Small intestine (tissue), 16 donors: ENCODE measurements at places on chromosomes 7 and 10.

DNA sequence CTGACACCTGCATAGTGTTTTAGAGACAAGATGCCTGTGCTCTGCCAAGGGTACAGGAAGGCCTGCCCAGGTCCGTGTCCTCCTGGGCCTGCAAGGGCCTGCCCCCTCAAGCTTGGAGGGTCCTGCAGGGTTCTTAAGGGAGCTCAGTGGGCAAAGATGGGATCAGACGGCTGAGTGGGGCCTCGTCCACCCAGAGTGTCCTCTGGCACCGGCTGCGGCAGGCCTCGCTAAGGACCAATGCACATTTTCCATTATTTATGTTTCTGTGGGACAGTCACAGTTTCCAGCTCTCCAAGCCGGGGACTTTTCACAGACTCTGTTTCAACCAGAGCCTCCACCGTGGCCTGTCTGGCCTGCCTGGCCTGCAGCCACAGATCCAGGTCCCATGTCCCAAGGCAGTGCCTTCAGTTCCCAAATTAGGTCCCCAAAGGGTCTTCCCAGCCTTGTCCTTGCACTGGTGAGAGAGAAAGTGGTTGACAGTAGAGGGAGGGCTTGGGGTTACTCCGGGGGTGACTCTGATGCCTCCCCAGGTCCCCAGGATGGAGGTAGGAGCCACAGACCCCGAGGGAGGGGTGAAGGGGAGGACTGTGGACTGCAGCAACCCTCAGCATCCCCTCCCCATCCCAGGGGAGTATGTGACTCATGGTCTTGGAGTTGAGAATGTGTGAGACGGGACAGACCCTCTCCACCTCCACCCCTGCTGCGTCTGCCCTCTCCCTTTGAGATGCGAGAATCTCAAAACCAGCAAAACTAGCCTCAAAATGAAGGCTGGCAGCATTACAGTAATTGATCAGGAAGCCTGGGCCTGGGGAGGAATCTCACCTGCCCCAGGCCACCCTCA, 14.8 kb downstream of the MYL10 start:
- no peak for DNase-seq

DNA sequence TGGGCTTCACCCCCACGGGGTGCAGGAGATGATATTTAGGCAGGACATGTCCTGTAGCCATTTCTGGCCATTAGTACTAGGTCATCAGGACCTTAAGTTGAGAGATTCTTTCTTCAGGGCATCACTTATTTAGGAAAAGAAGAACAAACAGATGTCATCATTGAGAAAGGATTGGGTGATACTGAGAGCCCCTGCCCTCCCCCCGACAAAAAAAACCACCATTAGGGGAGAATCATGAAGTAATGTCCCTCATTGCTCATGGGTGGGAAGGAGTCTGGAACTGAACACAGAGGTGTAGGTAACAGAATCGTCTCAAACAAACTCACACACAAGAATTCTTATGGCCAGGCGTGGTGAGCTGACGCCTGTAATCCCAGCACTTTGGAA, 6.4 kb upstream of the ORAI2 start:
- no peak for DNase-seq

- DNase-seq, result no peak
Observed at GRCh38 chr7:148058753-148059152, 531.8 kb upstream of the C7orf33 start.

DNA sequence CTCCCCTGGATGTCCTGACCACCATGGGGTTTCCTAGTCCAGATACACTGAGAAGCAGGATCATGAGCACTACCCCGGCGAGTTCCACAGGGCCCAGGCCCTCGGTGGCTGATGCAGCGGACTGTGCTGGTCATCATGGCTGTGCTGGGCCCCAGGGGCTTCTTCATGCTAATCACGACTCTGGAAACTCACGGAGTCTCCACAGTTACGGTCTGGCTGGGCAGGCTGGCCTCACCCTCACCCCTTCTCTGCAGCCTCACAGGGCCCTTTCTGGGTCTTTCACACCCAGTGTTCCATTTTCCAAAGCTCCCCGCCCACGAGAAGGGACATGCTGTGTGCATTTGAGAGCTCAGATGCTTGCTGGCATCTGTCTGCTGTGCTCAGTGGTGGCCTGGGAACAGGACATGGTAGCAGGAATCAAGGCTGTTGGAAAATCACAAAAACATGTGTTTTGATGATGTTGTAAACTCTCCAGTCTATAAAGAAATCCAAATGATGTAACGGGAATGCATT, 119.0 kb downstream of the PTPN20 start:
- no peak for DNase-seq

- DNase-seq, result peak; percentile 63
Observed at GRCh38 chr7:42876182-42877068, 35.4 kb downstream of the C7orf25 start.

DNA sequence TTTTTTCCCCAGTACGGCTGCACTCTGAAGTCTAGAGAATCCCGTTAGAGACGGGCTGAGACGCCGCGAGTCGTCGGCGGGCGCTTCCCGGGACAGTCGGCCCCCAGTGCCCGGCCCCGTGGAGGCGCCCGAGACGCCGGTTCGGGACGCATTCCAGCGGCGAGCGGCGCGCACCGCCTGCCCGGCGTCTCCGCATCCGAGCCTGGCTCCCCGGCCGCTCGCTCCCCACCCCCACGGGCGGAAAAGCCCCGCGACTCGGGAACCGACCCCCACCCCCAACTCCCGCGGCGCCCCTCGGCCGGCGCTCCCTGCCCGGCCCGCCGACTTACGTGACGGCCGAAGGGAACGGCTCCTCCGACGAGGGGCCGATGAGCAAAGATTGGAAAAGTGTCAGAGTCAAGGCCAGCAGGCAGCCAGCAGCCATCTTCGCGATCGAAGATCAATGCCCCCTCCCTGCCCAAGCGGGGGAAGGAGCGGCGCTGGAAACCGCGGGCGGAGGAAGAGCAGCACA, 486 bp downstream of the CACNA2D1 start:
- peak; percentile 36 for DNase-seq

DNA sequence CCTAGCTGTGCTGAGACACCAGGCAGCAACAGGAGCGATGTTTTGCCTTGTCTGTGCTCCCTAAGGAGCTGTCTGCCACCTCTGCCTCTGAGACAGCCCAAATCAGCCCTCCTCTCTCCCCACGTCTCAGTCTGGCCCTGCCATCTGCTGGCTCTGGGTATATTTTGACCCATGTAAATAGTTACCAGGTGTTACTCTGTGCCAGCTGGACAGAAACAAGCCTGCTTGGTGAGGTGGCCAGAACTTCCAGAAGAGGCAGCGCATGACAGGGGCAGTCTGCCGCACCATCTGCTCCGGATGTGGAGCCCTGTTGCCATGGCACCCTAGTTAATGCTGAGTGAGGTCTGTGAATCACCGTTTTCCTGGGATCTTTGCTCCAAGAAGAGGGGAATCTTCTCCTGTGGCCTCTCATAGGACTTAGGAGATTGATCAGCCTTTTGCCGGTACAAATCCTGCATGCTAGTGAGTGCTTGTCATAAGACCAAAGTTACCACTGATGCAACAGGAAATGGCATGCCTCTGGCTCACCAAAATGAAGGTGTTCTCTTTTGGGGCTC, 31.8 kb downstream of the GSTO2 start:
- peak; percentile 58 for DNase-seq

DNA sequence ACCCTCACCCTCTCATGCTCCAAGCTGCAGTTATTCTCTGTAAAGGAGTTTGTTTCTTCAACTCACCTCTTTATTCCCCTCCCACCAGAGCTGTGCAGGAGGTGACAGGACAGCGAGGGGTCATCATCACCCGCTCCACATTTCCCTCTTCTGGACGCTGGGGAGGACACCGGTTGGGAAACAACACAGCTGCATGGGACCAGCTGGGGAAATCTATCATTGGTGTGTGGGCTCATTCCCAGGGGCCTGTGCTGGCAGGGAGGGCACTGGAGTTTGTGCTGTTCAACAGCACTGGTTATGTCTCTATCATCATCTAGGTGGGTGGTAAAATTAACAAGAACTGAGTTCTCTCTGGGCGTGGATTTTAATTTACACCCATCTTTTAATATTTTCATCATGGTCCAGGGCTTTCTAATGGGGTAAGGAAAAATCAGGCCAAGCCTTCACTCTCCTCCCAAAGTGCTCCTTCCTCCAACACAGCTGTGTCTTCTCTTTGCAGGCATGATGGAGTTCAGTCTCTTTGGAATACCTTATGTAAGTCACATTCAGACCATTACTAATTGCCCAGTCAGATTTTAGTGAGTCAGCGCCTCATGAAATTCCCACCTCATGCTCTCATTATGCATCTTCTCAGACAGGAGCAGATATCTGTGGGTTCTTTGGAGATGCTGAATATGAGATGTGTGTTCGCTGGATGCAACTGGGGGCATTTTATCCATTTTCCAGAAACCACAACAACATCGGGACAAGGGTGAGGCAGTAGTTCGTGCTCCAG, 61.6 kb downstream of the PRSS58 start:
- no peak for DNase-seq

DNA sequence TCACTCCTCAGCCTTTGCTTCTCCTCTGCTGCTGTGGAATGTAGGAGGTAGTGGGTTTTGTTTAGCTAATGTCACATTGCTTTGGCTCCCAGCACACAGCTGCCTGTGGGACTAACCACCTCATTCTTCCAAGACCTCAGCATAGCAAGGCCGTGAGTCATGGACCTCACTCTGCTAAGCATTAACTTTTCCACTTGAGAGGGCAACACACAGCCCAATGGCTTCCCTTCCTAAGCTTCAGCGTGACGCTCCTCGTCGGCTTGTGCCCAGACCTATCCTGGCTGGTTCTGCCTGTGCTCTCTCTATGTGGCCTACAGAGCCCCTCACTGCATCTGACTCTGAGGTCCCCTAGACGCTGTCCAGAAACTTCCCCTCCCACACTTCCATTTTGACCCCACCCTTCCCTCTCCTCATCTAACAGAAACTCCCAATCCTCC, 23.3 kb downstream of the MYOF start:
- DNase-seq, result peak; percentile 84

- no peak for DNase-seq
Observed at GRCh38 chr7:153091477-153091876, 331.9 kb downstream of the ACTR3B start.

- DNase-seq, result peak; percentile 69
Observed at GRCh38 chr7:156566812-156567549, 73.6 kb upstream of the RNF32 start.

- DNase-seq, result no peak
Observed at GRCh38 chr10:119415536-119416503, 126.7 kb downstream of the RGS10 start.

GRCh38 chr7:11896663-11897062, 64.7 kb upstream of the THSD7A start:
- DNase-seq, result no peak

GRCh38 chr7:87565877-87566276, 34.8 kb downstream of the ABCB1 start:
- DNase-seq, result no peak

GRCh38 chr7:91085175-91085574, 179.1 kb upstream of the FZD1 start:
- no peak for DNase-seq

- DNase-seq, result no peak
Observed at GRCh38 chr7:5629941-5630340, 151.5 kb downstream of the RNF216 start.

DNA sequence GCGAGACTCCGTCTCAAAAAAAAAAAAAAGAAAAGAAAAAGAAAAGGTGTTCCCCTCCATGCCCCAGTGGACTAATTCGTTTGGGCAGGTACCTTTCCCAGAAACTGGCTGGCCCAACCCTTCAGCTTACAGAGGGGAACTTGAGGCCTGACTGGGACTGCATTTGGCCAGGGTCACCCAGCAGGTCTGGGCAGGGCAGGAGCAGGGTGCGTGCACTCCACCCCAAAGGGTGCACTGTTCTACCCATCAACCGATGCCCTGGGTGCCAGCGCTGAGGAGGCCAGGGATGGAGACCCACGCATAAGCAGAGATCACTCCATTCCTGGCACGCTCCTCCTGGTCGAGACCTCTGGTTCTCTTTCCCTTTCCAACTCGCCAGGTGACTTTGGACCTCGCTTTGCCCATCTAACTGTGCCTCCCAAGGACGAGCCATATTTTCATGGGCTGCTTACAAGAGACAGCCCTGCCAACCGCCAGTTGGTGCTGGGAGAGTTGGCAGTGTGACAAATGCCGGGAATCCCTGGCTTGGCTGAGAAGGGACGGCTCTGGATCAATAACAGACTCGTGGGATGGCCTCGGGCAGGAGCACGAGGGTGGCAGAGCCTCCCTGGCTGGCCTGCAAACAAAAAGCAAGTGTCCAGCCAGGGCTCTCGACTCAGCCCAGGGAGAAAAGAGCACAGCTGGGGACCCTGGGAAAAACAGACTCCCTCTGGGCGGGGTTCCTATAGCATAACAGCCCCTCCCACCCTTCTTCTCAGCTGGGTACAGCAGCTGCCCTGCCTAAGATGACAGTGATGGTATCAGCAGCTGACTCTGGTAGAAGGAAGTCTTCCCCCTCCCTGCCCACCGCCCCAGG, 7.9 kb downstream of the HSPB1 start:
- no peak for DNase-seq
